ENCODE measurements at places on chromosomes 3 and 15. TPM values are rescaled to one million over a fixed set of nuclear protein-coding genes. Genes with fewer than 3 reads are reported as not detected.

- ATAC-seq = peak; percentile 95
These were observed 134.1 kb downstream of the MBNL1 start for GRCh38 chr3:152402695-152403451.

GRCh38 chr3:23129117-23129516, 74.0 kb upstream of the UBE2E2 start:
- ATAC-seq = no peak

DNA sequence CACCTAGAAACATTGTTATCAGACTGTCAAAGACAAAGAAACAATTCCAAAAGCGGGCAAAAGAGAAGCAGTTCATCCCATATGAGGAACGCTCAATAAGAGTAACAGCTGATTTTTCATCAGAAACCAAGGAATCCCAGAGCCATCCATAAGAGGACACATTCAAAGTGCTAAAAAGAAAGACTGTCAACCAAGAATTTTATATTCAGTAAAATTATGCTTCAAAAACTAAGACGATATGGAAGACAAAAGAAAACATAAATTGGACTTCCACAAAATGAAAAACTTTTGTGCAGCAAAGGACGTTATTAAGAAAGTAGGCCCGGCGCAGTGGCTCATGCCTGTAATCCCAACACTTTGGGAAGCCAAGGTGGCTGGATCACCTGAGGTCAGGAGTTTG, 4.0 kb downstream of the LEO1 start:
- no peak for ATAC-seq

DNA sequence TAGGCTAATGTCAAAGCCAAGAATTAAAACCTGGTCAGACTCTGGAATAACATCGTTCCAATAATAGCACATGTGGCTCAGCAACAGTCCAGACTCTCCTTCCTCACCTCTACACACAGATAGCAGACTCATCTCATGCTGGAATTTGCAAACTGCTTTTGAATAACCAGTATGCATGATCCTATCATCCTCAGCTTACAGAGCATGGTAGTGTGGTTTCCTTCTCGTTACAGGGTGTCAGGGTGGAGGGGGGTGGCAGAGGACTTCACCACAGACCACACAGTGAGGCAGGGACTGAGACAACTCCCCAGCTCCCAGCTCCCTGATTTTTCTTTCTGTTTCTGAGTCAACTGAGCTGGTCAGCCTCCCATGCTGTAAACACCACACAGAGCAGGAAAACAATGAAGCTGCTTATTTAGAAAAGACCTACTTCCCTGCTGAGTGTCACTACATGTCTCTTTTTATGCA, 101.6 kb downstream of the RPL22L1 start:
- ATAC-seq = peak; percentile 47

- no peak for ATAC-seq
These were observed 26.1 kb downstream of the PPP2R3A start for GRCh38 chr3:135991621-135992020.

DNA sequence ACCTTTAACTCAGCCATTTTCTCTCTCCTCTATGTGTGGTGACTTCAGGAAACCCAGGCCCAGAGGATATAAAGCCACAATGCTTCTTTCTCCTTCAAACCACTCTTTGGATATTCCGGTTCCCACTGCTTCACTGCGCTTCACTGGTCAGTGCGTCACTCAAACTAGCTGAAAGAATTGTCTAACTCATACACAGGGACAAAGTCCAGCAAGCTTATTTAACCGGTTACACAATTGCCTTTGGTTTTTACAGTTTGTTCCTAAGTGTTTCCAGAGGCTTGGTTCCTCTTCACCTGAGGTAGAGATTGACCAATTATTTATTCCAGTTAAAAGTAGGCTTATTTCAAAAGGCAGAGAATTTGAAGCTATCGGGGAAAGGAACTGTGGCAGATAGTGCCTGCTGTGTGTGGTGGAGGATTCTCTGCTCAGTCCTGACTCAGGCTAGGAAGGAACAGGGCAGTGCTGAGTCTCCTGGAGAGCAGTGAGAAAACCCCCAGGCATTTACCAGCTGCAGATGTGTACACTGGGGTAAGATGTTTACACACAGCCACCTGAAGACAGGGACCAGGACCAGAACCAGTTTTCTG, at the start of gene HGD:
HGD (minus strand) TSS at position 145 of the 587 bp plus-strand sequence; CDS start at position 17, 128 bp downstream.
- ATAC-seq = no peak

Gene ATP11B
- total RNA-seq = 69.1 TPM

Gene CTDSPL2
- total RNA-seq = 100 TPM
